ENCODE measurements at places on chromosomes 11 and 22.
A peak's percentile ranks its signal among the peaks of the same experiment; 100 is the strongest.

DNA sequence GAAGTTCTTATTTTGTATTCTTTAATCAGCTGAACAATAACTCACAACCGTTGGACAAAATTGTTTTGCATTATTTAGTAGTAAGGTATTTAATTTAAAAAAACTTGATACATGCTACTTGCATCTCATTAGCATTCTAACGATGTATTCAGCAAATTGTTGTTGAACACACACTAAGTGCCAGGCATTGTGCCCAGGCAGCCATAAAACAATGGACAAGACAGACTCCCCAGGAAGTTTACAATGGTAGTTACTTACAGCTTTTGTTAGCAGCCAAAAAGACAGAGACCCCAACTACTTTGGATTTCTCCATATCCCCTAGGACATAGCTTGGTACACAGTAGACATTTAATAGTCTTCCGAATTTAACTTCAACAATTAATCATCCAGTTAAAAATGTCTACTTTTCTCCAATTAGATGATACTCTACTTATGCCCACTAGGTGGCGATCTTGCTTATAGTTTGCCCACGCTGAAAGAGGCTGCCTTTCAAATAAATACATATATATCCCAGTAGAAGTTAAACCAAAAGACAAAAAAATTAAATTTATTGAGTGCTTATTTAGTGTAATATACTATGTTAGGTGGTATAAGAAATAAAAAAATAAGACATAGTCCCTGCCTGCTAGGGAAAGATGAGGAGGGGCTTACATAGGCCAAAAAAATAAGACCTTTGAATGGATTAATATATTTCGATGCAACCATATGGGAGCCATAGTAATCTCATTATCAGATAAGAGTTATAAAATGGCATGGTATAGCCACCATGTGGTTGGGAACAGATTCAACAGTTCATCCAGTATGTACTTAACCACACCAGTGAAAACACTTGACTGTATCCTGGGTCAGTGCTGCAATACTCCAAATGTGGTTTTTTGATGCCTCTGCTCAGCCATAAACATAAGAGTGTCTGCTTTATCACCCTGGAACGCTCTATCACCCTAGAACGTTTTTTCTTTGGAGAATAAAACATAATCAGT, 2.0 kb upstream of the FJX1 start:
- DNase-seq: no peak

GRCh38 chr11:44065161-44065661, 859 bp upstream of the ACCS start:
- no peak for DNase-seq

- DNase-seq: no peak
Measured at GRCh38 chr22:27867085-27867952, 51.7 kb downstream of the PITPNB start.

DNA sequence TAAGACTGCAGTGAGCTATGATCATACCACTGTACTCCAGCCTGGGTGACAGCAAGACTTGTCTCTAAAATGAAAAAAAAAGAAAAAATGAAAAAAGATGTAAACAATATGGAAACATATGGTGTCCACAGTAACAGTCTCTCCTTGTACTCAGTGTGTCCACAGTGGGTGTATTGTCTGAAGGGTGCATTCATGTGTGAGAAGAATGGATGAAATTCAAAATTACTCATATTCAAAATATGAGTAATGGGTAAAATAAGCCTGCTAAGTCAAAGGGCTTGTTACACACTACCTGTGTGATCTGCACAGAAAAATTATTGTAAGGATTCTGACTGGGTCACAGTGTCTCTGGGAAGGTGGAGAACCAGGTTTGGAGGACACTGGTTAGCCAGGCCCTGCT, 26.9 kb downstream of the PPFIA1 start:
- no peak for DNase-seq

DNA sequence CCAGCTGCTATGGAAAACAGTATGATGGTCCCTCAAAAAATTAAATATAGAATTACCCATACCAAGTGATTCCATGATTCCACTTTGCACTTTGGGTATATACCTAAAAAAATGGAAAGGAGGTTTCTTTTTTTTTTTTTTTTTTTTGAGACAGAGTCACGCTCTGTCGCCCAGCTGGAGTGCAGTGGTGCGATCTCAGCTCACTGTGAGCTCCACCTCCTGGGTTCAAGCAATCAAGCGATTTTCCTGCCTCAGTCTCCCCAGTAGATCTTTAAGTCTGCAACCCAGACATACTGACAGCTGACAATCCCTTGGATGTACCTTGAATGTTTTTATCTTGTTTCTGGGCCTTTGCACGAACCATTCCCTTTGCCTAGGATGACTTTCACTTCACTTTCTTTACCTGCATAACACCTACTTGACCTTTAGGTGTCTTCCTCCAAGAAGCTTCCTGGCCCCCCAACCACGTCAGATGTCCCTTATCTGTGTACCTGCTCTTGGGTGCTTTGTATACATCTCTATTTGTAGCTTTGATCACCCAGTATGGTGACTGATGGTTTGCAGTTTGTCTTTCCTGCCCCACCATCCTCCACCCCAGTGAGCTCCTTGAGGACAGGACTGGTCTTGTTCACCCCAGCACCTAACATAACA, 11.6 kb downstream of the UCP3 start:
- DNase-seq: no peak

DNA sequence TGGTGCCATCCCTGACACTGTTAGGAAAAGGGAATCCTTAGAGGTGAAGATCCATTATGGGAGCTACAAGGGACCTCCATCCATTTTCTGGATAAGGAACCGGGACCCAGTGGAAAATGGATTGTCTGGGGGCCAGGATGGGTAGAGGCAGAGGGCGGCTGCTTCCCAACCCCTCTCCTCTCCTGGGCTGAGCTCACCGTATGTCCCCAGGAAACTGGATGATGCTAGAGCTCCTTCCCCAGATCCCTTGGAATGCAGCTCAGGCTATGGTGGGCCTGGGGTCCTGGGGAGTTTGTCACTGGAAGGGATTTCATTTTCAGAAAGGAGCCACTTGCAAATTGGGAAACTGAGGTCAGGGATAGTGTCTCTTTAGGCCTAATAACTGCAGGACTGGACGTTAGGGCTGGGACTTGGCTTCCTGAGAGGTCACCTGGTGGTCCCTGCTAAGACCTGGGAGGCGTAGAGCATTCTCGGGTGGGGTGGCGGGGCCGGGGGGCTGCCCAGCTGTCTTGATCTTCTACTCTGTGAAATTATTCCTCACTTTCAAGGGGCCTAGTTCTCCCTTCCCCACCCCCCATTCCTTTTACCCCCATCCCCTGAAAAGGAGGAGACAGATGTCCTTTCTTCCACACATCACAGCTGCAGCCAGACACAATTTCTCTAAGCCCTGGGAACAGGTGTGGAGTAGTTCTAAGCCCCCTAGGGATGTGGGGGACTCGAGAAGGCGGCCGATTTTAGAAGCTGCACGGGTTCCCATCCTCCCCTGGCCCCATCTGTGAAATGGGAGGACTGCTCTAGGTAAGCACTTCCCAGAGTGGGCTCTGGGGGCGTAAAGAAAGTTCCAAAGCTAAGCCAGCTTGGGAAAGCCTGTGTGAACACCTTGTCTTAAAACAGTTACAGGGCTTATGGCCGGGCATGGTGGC, 99.8 kb downstream of the PKNOX2 start:
- no peak for DNase-seq

GRCh38 chr11:8327761-8328192, 64.1 kb upstream of the LMO1 start:
- DNase-seq: no peak

GRCh38 chr11:123357990-123358827, 71.9 kb upstream of the GRAMD1B start:
- peak; percentile 52 for DNase-seq

GRCh38 chr11:110096496-110096895, 3.3 kb downstream of the ZC3H12C start:
- no peak for DNase-seq

GRCh38 chr11:87179621-87180020, 141.9 kb downstream of the TMEM135 start:
- no peak for DNase-seq

GRCh38 chr11:19702620-19703019, 10.0 kb upstream of the NAV2 start:
- no peak for DNase-seq

- DNase-seq: no peak
Measured at GRCh38 chr22:36731916-36732315, 28.4 kb upstream of the CACNG2 start.

DNA sequence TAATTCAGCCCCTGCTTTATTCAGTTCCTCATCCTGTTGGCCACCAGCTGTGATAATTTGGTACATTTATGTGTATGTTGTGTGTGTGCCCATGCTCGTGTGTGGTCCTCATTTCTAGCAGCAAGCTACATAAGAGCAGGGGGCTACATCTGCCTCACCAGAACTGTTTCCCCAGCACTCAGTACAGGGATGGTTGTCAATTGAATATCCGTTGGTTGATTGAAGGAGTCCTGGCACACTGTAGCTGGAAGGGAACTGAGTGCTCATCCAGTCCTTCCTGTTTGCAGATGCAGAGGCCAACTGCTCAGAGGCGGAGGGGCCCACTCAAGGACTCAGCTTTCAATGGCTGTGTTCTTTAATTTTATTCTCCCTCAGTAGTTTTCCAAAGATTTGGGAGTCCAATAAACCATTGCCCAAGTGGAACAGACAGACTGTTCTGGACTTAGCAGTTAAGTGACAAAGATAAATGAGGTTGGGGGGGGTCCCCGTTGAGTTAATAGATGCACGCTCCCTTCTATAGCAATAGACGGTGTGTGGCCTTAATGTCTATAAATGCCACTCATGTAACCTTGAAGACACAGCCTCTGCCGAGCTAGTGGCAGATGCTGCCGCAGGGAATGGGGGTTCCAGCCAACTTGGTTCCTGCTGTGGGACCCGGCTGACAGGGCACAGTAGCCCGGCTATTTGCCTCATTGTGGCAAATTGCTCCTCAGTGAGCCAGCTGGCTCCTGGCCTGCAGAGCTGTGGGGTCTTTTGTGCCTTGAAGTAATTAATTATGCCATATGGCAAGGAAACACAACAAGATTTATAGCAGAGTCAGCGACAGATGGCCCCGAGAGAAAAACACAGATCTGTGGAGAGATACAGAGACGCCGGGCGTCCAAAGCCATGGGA, 71.4 kb upstream of the GRK3 start:
- DNase-seq: no peak

GRCh38 chr11:95922099-95922498, 1.8 kb downstream of the MTMR2 start:
- DNase-seq: no peak

DNA sequence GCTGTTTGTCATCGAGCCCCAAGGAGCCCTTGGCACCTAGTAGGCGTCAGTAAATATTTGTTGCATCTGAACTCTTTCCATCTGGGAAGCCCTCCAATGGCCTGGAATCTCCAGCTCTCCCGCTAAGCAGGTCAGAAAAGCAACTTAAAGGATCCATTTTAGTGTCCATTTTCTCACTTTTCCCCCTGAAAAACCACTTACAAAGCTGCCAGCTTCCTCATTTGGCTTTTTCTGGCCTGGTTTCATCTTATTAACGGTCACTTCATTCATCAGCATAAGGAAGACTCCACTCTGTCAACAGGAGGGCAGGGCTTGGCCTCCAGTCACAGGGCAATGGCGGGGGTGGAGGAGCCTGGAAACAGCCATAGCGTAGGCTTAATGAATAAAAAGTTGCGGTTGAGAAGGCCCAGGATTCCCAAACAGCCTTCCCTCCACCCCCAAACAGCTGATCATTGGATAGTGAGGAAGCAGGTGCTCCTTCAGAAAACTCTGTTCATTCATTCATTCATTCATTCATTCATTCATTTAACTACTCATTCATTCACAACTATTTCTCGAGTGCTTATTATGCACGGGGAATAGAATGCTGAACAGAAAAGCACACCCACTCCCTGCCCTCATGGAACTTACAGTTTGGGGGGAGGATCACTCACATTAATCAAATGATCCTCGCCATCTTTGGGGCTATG, 104.5 kb upstream of the RCN1 start:
- no peak for DNase-seq

DNA sequence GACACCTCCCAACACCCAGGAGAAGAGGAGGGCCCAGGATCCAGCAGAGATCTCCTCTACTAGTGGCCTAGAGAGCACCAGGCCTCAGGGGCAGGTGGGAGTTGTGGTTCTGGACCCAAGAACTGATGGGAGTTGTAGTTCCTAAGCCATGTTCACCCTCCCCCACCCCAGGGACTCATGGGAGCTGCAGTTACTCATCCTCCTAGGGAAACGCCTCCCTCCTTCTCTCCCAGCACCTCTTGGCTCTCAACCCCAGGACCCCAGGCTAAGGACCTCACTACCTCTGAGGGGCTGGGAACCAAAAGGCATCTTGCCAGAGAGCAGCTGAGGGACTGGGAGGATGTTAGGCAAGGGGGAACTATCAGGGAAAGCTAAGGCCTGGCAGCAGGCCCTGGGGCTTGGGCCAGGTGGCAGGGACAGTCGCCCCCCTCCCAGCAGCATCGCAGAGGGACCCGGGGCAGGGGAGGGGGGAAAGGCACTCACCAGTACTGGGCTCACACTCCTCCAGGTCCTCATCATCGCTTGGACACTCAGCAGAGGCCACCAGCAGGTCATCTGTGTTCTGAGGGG, 28.9 kb downstream of the SLC22A12 start:
- DNase-seq: peak; percentile 44

GRCh38 chr22:28351476-28351875, 328.2 kb downstream of the TTC28 start:
- no peak for DNase-seq

DNA sequence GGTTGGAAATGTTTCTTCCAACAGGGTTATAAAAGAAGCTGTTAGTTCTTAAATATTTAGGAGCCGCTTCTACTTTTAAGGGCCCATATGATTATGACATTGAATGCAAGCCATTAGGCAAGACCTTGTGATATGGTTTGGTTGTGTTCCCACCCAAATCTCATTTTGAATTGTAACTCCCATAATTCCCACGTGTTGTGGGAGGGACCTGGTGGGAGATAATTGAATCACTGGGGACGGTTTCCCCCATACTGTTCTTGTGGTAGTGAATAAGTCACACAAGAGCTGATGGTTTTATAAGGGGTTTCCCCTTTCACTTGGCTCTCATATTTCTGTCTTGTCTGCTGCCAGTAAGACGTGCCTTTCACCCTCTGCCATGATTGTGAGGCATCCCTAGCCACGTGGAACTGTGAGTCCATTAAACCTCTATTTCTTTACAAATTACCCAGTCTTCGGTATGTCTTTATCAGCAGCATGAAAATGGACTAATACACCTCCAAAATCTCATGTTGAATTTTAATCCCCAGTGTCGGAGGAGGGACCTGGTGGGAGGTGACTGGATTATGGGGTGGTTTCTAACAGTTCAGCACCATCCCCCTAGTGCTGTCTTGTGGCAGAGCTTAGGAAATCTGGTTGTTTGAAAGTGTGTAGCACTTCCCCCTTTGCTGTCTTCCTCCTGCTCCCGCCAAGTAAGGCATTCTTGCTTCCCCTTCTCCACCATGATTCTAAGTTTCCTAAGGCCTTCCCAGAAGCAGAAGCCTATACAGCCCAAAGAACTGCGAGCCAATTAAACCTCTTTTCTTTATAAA, 4.3 kb downstream of the CD59 start:
- DNase-seq: no peak

All from left ventricle myocardium superior (tissue), 1 donor.